ENCODE measurements at places on chromosomes 6 and 20.

DNA sequence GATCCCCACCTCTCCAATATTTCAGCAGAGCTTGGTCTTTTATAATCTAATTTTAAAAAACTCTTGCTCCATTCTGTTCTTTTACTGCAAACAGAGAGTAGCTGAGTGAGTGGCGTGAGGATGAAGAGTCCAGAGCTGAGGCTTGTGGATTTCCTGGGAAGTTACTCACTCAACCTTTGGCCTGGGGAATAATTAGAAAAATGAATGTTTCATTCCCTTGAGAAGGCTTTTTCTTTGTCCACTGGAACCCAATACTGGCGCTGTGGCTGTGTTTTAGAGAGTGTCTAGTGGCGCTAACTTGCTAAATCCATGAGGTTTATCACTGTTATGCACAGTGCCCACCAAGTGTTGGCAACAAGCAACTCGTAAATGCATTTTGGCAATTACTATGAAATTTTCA is 251.5 kb downstream of the HIVEP2 start:
- DNase-seq, result no peak

GRCh38 chr6:161465403-161465802 is 191.5 kb upstream of the AGPAT4 start:
- DNase-seq, result no peak

- no peak for DNase-seq
These were observed 9.8 kb downstream of the PGM3 start for GRCh38 chr6:83183082-83183828.

GRCh38 chr6:144372611-144373594 is 87.8 kb downstream of the UTRN start:
- DNase-seq, result no peak

- DNase-seq, result no peak
These were observed 34.9 kb downstream of the NHLRC1 start for GRCh38 chr6:18087396-18088165.

DNA sequence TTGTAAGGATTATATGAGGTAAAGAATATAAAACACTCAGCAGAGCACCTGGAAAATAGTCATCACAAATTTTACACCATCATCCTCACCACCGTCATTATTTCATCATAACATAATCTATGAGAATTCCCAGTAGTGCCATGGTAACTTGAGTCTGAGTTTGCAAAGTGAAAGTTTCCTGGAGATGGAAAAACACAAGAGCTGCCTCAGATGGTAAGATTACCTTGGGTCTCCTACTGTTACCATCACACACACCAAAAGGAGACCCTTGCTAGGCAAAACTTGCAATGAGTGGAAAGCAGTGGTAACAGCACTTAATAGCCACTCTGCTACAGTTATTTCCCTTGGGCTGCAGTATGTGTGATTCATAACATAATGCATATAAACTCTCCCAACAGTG is 589.8 kb downstream of the RNF144B start:
- no peak for DNase-seq

DNA sequence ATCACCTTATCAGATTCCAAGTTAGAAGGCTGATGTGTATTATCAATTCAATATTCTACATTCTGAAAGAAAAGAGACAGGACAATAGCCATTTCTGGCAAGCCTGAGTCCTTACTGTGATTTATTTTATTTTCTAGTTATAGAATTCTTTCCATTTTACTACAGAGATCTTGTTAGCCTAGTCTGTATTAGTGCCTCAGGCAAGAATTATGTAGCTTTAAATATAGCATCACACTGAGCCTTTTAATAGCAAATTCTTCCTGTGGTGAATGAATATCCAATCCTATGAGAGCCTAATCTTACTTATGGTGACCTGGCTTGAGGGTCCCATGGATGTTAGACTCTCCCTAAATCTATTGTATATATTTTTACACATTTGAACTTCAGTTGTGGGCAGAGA is 732.8 kb upstream of the CITED2 start:
- no peak for DNase-seq

DNA sequence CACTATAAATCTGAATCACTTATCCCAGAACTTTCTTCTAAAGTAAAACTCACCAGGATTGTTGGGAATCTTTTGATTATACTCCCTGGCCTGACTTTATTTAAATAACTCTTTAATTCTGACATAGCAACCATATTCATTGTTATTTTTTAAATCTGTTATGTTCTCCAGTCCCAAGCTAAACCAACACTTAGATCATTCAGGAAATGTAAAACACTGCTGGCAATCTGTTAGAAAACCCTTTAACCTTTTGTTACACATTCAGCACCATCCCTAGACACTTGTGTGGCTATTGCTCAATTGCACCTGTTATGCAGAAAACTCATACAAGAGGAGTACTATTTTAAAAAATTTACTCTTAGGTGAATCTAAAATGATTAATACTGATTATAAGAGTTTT is 101.8 kb upstream of the NHSL1 start:
- no peak for DNase-seq

DNA sequence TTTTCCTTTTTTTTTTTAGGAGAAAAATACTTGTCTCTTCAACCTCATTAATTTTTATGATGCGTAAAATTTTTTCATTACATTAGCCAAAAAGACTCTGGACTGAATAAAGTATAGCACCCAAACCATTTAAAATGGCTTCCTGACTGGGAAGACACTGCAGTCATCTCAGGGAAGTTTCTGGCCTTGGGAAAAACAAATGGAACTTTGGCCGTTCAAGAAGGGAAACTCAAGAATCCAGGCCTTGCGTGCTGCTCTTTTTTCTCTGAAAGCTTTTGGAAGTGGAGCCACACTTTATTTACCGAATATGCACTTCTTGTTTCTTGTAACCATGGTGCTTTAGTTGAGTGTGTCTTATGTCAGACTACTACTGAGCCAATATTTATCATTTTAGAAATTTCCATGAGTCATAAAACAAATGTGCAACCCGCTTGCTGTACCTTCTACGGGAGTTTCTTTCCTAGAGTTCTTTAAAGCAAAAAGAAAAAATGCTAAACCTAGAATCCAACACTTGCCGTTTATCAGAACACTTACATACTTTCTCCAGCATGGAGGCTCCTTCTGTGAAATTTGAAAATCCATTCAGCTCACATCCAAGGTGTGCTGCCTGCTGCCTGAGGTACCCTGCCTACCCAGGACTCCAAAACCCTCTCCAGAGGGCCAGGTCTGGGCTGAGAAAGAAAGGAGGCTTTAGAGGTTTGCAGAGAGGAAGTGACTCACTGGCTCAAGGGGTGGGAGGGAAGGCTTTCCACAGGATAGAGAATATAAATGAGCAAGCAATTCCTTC is 11.5 kb upstream of the DSTN start:
- peak; percentile 41 for DNase-seq

- DNase-seq, result no peak
These were observed 15.6 kb downstream of the ENPP1 start for GRCh38 chr6:131823276-131823902.

GRCh38 chr20:59071216-59071615 is 28.6 kb upstream of the PRELID3B start:
- no peak for DNase-seq

DNA sequence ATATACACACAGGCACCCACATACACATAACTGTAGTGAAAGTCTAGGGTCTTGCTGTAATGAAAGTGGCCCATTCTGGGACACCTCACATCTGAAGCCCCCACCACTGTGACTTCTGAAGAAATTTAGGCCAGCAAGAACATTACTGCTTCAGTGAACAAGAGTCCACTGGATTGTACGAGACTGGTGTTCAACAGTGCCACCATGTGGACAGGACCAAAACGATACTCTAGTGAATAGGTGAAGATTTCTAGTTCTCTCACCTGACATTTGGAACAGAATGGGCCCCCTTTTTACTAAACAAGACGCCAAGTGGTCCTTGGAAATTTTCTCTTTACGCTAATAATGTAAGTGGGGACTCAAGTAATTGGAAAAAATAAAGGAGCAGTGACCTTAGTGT is 156.9 kb downstream of the MAFB start:
- DNase-seq, result peak; percentile 6

DNA sequence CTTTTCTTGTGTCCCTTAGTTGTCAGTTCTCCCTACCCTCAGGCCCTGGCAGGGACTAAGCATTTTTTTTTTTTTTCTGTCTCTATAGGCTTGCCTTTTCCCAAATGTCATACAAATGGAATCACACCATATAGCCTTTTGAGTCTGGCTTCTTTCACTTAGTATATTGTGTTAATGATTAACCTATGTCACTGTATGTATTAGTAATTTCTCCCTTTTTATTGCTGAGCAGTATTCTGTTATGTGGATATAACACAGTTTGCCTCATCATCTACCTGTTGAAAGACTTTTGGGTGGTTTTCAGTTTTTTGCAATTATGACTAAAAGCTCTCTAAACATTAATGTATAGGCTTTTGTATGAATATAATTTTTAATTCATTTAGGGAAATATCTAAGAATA is 16.0 kb upstream of the FBXO30 start:
- no peak for DNase-seq

- peak; percentile 77 for DNase-seq
These were observed 149.7 kb upstream of the TNFAIP3 start for GRCh38 chr6:137717074-137718073.

- DNase-seq, result peak; percentile 70
These were observed 936 bp downstream of the ZDHHC14 start for GRCh38 chr6:157381631-157382621.

DNA sequence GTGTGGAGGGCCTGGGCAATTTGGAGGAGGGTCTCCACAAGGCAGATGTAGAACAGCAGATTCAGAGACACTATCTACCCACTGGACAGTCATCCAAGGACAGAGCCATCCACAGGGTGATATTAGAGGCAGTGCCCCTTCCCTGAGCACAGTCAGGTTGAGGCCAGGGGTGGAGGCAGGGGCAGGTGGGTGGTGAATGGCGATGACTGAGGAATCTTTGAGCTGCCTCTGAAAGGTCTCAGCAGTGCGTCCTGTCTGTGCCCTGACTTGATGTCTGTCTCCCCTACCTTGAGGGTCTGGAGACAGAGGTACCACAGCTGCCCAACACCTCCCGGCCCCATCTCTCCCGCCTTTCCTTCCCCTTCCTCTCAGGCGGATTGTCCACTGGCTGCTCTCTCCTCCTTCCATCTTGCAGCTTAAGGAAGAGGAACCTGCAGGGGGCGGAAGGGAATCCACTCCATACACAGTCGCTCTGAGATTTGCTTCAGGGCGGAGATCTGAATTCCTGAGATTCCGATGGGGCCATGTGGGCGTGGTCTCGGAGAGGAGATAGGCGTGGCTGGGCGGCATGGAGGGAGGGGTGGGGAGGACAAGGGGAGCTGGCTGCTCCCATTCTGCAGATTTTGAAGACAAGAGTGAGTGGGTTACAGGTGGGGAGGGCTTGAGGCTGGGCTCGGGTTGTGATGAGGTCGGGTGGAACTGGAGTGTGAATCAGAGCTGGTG is 1.7 kb downstream of the MUCL3 start:
- DNase-seq, result no peak

DNA sequence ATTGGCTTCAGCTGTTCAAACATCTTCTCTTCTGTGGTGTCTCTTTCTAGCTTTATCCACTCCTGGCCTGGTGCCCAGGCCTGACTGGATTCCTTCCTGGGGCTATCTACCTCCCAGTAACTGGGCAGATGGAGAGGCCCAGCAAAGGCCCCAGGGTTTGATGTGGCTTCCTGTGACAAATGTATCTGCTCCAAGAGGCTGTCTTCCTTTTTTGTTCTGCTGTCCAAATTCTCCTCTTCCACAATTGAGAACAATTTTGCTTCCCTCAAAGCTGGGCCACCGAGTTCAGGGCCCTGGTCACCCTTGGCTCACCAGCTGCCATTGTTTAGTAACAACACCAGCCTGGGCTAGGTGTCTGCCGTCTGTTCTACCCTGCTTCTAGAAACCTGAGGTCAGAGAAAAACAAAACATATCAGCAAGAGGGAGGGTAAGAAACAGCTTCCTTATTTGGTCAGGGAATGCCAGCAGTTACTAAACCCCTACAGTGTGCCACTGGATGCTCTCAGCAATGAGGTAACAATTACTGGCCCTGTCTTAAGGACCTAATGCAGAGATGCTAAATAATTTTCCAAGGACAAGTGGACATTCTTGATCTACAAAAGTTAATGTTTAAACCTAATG is 3.9 kb downstream of the ZFP57 start:
- DNase-seq, result no peak

GRCh38 chr20:16257813-16258430 is 315.3 kb downstream of the KIF16B start:
- no peak for DNase-seq

DNA sequence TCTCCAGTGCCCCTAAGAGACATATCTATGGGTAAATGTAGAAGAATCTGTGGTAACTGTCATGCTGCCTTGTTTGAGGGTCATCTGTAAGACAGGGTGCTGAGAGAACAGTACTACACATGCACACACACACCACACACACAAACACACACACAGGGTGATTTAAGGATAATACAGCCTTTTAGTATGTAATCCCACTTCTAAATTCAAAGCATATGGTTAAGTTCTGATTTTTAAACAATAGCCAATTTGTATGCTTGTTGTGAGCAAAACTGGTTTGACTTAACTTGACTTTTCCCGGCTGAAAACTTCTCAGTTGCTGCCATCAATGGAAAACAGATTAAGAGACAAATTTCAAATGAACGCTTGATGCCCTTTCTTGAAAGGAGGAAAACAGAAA is 241.8 kb downstream of the ADGRG6 start:
- no peak for DNase-seq

DNA sequence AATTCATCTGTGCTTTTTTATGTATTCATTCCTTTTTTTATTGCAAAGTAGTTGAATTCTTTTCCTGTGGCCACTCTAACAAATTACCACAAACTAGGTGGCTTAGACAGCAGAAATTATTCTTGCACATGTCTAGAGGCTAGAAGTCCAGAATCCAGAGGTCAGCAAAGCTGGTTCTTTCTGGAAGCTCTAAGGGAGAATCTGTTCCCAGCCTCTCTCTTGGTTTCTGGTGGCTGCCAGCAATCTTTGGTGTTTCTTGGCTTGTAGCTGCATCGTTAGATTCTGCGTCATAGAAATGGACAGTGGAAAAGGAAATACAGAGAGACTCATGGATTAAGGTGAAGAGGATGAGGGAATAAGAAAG is 39.3 kb downstream of the GSTA2 start:
- no peak for DNase-seq

DNA sequence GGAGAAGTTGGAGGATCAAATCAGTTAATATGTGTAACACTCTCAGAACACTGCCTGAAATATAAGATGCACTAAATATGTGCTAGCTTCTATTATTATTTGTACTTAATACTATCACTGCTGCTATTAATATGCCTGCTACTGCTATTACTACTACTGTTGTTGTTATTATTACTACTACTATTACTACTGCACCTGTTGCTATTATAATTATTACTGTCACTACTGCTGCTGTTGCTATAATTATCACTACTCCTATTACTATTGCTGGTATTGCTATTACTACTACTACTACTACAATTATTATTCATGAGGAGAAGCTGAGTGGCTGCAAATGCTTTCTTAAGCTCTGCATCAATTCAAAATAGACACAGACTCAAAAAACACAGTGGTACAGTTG is 16.7 kb upstream of the SSTR4 start:
- no peak for DNase-seq

- no peak for DNase-seq
These were observed 48.2 kb downstream of the HBS1L start for GRCh38 chr6:135006386-135006914.

GRCh38 chr6:165655191-165655590 is 7.8 kb downstream of the PDE10A start:
- DNase-seq, result no peak

Measured in activated naive CD8-positive, alpha-beta T cell treated with anti-CD3 and anti-CD28 coated beads, Interleukin-2, amount 50 U/mL, for 24 hours (primary cell).